NCI-H2081 (cell line): ENCODE measurements at places on chromosomes 4 and X.
A peak's percentile ranks its signal among the peaks of the same experiment; 100 is the strongest.

GRCh38 chr4:7782783-7783182 is 156.9 kb downstream of the AFAP1 start:
- no peak for DNase-seq

- DNase-seq, result no peak
Observed at GRCh38 chr4:14345356-14345775, 656.9 kb upstream of the CPEB2 start.

DNA sequence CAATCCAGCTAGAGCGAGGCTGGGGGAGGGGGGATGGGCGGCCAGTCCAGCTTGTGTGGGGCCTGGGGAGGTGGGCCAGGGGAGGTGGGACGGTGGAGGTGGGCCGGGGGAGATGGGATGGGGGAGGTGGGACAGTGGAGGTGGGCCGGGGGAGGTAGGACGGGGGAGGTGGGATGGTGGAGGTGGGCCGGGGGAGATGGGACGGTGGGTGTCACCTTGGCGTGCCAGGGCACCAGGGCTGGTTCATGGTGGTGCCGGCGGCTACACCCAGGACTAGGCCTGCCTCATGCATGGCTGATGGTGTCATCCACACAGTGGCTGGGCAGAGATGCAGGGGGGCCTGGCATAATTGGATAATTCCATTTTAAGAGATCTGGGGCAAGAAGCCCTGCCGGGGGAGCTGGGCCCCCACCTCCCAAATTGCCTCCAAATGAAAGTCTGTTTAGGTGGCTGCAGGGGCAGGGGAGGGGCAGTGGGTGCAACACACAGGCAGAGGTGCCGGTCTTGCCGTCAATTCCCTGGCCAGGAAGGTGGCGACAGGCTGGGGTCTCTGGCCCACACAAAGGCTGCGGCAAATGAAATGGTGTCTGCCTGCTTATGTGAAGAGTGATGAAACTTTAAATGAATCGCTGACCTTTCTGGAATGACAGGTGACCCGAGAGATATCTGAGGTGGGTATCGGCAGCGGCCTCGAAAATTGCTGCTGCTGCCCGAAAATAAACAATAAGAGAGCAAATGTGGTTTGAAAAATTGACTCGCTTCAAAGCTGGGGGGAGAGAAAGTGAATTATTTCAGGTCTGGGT is 82.1 kb downstream of the FAM53A start:
- DNase-seq, result no peak

DNA sequence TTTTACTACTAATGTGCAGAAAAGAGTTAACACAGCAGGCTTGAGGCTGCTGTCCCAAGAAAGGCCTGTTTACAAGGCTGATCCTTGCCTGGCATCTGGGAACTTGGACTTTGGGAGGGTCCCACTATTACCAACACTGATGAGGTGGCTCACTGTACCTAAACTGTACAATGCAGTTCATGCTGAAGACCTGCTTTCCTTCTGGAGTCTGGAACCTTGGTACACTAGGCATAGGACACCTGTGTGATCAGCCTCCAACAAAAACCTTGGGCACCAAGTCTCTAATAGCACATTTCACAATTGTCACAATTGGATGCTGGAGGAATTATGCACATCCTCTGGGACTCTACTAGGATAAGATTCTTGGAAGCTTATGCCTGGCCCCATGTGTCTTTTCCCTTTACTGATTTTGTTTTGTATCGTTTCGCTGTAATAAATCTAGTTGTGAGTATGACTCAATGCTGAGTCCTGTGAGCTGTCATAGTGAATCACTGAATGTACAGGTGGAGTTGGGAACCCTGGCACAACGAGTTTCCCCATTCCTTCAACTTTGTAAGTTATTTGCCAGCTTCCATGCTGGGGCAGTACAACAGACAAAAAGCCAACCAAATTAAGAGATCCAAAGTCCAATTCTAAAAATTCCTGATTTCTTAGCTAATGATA is 45.9 kb downstream of the TEC start:
- no peak for DNase-seq

- no peak for DNase-seq
Observed at GRCh38 chr4:7355795-7356194, 78.9 kb downstream of the PSAPL1 start.

DNA sequence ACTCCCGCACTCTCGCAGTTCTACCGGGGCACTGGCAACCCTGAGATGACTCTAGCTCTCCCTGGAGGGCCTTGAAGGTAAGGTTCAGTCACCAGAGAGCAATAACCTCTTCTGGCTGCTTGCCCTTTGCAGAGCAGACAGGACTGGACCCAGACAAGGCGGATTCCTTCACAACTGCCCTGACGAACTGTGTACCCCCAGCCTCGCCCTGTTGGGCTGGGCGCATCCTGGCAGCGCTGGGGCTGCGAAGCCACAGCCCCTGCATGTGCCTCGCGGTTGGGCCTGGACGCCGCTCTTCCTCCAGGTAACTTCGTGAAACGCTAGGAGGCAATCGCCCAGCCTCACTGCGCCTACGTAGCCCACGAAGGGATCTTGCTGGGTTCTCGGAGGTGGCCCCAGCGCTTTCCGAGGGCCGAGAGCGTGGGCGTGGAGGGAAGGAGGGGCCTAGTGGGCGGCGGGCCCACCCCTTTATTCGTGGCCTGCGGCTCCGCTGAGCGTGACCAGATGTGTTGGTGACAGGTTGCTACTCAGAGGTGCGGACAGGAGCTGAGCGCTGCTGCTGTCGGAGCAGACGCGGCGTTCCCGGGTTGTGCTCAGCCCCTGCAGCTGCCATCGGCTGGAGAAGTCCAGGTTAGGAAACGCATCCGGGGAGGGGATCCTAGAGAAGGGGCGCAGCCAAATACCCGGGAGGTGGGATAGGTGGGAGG is 1.9 kb upstream of the MAMLD1 start:
- no peak for DNase-seq

DNA sequence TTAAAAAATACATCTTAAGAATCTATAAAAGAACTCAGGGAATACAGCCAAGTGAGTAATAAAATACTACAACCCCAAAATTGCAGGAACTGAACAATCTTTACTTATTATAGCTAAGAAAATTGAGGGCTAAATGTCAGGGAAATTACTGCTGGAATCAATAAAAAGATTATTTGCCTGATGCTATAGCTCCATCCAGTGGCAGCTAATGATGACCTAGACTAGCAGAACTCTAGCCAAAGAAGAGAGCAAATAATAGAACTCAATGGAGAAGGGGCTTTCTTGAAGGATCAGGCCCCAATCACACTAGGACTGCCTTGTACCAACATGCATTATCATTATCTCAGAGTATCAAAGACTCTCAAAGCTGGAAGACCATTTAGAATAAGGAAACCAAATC is 85.0 kb upstream of the FAM241A start:
- DNase-seq, result peak; percentile 29

DNA sequence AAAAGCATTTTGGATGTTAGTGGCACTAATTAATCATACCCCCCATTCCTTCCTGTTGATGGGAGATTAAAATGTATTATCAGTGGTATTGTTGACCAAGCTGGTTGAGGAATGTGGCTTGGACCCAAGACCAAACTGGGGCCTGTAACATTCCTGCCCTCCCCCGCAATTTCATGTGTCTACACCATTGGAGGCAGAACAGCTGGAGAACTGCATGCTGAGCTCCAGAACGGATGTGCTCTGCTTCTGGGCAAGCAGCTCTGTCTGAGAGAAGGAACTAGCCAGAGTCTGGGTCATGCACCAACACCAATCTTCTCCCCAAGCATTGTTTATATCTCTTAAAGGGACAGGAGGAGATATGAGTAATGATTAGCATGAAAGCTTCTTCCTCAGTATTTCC is 185.5 kb downstream of the CEP135 start:
- no peak for DNase-seq

GRCh38 chrX:15146515-15146914 is 123.4 kb downstream of the ASB9 start:
- DNase-seq, result no peak

DNA sequence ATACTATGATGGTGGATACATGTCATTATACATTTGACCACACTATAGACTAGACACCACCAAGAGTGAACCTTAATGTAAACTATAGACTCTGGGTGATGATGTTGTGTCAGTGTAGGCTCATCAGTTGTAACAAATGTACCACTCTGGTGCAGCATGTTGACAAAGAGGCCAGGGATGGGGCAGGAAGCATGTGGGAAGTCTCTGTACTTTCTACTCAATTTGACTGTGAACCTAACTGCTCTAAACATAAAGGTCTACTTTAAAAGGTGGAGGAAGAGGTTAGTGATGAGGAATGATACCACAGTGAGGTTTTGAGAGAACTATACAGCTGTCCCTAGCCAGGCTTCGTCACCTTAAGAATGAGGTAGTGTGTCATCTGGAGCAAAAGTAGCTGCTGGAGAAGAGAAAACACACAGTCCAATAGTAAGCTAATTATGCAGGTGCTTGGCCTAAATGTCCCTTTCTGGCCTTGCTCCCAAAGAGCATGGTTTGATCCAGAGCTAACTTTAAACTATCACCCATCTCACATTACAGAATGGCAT is 38.4 kb downstream of the GRSF1 start:
- DNase-seq, result peak; percentile 0

DNA sequence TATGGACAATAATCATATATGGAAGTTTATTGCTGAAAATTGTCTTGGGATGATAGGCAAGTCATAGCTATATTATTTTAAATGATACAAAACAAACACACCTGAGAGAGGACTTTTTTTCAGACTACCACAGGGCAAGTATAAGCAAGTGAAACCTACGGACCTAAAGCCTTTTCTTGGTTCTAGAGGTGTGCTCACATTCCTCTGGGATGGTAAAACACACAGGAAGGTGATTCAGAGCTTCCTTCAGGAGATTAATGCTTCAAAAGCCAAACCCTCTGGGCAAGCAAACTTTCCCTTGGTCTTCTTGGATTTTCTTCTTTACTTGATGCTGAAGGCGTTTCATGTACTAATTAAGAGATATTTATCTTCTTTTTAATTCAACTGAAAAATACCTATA is 60.1 kb upstream of the ACSL4 start:
- no peak for DNase-seq

- no peak for DNase-seq
Observed at GRCh38 chr4:1255151-1255550, 6.2 kb upstream of the CTBP1 start.

GRCh38 chr4:26369581-26369980 is 48.8 kb downstream of the RBPJ start:
- no peak for DNase-seq

DNA sequence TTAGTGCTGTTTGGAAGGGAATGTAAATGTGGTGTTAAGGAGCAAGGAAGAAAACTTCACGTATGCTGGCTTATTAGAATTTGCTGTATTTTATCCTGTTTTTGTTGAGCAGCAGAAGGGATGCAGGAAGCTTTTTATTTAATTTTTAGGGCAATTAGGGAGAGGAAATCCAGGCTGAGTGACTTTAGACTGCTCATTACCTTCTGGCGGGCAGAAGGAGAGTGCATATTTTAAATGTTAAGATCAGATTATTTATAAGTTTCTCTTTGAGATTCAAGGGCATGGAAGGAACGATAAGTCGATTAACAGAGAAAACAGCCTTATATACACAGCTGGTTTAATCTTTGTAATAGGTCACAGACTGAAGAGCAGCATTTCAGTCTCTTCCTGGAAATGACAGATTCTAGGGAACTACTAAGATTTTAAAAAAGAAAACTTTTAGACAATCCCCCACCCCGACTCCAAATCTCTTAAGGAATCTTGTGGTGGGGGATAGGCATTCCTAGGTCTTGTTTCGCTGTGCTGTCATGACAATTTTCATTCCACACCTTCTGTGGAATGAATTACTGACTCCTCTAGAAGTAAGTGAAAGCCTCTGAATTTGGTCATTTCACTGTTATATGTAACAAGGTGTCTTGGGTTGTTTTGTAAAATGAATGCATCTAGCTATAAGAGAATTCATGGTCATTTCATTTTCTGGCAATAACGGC is 402.5 kb downstream of the RAPGEF2 start:
- DNase-seq, result no peak

DNA sequence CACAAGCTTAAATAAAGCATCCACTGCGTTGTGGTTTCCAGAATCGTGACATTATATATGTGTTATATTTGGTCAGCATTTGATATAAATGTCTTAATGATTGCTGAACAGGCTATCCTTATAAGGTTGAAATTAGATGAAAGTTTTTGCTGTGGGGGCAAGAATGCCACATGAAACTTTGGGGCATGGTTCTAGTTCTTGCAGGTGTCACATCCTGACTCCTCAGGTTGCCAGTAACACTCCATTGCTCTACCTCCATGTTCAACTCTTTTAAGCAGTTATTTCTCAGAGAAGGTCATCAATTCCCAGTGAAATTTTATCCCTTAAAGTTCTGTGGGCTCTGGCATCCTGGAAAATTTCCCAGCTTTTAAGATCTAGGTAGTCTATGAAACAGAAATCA is 33.7 kb downstream of the NFKB1 start:
- DNase-seq, result no peak

GRCh38 chr4:40890199-40890598 is 140.4 kb downstream of the NSUN7 start:
- no peak for DNase-seq

- no peak for DNase-seq
Observed at GRCh38 chr4:7813674-7814073, 126.0 kb downstream of the AFAP1 start.

GRCh38 chr4:159757499-159757898 is 654.6 kb downstream of the RAPGEF2 start:
- DNase-seq, result no peak

DNA sequence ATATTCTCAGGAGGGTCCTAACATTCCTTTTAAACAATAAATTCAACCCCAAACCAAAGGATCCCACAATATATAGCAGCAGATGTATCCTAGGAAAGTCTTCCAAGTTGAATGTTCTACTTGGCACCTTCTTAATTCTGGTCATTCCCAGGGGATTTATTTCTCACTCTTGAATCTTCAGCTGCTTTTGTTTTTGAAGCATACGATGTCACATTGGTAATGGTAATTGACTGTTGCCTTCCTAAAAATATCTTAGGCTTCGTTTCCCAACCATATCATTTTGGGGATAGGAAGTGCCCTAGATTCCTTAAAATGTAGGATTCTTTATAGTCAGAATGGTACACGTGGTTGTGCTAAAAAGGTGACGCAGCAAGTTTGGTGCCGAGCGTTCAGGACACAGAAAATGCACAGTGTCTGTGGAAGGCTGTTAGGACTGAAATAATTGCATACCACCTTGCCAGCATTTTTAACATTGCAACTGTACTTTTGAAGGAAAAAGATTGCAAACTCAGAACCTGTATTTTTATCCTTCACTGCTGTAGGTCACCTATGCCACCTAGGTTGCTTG is 8.1 kb downstream of the SNX25 start:
- DNase-seq, result no peak
